Activated CD4-positive, alpha-beta T cell treated with anti-CD3 and anti-CD28 coated beads, Interleukin-2, amount 50 U/mL, for 1 hour (primary cell): ENCODE measurements at places on chromosomes 5 and 9.

DNA sequence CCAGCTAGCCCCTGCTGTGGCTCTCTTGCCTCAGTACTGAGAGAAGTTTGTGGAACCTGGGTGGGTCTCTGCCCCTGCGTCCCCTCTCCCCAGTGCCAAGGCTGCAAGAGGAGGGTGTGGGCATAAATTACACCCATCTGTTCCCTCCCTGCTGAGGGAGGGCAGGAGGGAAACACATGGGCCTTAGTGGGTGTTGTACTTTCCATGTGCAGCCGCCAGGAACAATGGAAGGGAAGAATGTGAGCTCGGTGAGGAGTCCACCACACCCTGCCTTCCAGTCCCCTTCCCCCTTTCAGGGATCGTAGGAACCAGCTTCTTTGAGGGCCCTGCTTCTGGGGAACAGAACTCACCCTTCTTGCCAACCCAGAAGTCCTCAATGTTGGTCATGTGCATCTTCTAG, 138.2 kb upstream of the KLF4 start:
- no peak for DNase-seq

- no peak for DNase-seq
These were observed 1409.6 kb upstream of the WWC1 start for GRCh38 chr5:166881802-166882201.

DNA sequence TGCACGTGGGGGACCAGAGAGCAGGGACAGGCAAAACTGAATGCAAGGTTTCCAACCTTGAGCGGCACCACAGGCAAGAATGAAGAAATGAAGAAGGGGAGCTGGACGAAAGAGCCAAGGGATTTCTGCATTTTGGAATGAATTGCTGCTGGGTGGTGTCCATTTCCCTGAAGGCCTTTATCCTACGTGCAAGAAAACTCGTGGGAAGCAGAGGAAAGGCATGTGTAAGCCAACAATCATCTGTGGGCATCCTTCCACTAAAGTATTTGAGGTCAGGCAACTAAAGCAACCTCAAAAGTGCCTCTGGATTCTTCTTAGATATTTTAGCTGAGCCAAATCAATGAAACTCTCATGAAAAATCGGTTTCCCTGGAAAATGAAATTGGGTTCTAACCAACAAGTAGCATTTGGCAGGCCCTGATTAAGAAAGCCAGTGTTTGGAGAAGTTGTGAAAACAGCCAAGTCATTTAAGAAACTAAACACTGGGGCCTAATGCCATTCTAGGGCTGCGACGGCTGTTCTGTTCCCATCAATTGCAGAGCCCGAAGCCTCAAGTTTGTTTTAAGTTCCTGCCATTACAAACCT, 4.7 kb upstream of the TGFBI start:
- no peak for DNase-seq

GRCh38 chr9:133788819-133789717, 50.9 kb upstream of the SARDH start:
- no peak for DNase-seq

DNA sequence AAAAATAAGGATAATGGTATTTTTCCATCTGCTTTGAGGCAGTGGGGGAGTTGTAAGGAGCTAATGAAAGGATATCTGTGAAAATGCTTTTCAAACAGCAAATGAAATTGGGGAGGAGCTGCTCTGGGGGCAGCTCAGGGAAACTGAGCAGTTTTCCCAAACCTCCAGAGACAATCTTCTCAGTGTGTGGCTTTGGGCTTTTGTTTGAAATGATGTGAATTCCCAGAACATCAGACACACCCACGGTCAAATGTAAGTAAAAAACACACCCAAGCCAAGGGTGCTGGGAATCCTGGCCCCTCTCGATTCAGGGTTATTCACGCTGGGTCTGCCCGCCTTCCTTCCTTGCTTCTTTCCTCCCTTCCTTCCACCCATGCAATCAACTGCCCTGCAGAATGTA, 512.6 kb downstream of the BNC2 start:
- no peak for DNase-seq

DNA sequence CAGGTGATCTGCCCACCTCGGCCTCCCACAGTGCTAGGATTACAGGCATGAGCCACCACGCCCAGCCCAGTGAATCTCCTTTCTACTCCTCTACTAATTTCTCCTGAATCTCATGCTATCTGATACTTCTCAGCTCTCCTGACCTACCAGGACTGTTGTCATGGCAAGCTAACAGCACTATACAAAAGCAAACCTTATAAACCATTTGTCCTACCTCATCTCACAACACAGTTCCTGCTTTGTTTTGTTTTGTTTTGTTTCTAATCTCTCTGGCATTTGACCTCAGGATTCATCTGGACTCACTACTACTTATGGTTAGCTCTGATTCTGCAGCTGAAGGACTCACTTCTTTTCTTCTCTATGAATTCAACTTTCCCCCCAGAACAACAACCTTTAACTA, 734.8 kb downstream of the TLE1 start:
- no peak for DNase-seq

- no peak for DNase-seq
These were observed 114.5 kb downstream of the PALM2AKAP2 start for GRCh38 chr9:109894473-109894872.

DNA sequence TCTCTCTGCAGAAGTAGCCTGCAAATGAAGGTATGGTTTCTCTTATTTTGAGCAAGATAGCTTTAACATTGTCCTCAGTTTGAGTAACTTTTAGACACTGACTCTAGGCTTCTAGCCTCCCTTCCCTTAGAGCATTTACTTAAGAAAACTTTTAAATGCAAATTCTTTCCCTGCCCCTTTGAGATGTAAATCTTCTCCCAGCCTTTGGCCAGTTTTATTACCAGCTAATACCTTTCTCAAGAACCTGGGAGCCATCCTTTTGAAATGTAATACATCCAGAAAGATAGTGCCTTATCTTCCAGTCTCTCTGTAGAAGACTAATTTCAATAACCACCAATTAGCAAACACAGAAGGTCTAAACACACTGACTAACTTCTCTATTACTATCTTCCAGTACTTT, 688.9 kb upstream of the CDH9 start:
- no peak for DNase-seq

DNA sequence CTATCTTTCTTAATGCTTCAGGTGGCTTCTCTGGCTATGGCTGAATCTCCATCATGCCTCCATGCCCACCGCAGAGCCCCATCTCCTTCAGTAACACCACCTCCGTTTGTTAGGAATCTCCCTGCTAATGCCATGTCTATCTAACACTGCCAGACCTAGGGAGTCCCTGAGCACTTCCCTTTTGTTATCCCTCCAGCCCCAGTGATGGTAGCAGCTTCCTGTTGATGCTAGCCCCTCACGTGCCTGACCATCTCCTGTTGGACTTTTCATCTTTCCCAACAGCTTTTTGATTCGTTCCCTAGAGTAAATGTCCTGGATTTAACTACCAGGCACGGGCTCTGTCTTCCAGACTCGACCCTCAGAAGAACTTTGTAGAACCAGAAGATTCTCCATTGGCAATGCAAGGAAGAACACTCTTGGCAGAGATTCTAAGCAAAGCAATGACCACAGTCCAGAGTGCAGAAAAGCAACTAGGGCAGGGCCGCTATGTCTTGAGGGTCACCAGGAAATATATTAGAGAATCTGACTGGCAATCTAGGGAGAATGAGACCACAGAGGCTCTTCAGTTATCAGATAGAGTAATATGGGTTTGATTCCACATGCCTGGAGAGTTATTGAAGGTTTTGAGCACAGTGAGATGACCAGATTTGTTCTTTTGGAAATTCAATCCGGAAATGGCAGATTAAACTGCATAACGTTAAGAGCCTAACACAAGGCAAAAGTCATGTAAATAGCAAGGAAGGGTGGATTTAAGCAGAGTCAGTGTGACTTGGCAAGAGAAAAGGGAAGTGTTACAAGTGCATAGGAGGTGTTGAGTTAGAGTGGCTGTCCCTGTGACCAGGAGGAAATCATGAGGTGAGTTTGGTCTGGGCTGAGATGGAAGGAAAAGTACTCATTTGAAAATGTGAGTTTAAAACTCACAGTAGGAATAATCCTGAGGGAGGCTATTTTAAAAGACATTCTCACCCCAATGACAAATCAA, 555.2 kb downstream of the ACTL7B start:
- DNase-seq: no peak
